Activated CD4-positive, alpha-beta T cell treated with anti-CD3 and anti-CD28 coated beads, Interleukin-2, amount 10 ng/mL, durations not matched to agents 7 days and 5 days (primary cell): ENCODE measurements at places on chromosomes 12 and 14. TPM values are rescaled to one million over a fixed set of nuclear protein-coding genes. Genes with fewer than 3 reads are reported as not detected.

Gene SRRM4
- total RNA-seq: not detected

Gene KLRF1
- 0.19 TPM for total RNA-seq

Gene EXOC3L4
- total RNA-seq: not detected

Gene OAS1
- 194 TPM for total RNA-seq

Gene TMEM233
- total RNA-seq: not detected

Gene INHBE
- total RNA-seq: not detected

Gene LMNTD1
- total RNA-seq: not detected

Gene PFDN5
- total RNA-seq: 305 TPM

Gene CRY1
- 12.2 TPM for total RNA-seq

Gene TAS2R42
- not detected for total RNA-seq

- no peak for DNase-seq
Observed at GRCh38 chr12:54522243-54522642, 24.7 kb downstream of the NCKAP1L start.

DNA sequence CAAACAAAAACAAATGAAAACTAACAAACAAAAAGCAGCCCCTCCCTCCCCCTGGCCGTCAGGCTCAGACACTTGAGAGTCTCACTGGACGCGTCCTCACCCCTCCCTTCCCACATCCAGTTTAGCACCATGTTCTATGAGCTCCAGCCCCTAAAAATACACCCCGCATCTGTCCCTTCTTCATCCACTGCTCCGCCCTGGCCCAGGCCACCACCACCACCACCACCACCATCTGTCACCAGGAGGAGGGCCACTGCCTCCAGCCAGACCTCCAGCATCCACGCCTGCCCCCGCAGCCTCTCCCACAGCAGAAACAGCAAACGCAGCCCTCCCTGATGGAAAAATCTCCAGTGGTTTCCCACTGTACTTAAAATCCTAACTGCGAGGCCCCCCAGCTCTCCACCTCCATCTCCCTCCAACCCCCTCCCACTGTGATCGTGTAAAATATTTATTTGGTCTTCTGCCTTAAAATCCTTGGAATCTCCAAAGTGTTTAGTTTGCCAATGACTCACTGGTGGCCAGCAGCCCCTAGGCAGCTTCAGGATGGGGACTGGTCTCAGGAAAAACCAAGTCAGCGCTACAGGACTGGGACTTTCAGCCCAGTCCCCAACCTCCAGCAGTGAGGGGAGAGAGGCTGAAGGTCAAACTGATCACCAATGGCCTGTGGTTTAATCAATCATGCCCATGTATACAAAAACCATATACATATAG, 95.1 kb downstream of the SCARB1 start:
- no peak for DNase-seq

DNA sequence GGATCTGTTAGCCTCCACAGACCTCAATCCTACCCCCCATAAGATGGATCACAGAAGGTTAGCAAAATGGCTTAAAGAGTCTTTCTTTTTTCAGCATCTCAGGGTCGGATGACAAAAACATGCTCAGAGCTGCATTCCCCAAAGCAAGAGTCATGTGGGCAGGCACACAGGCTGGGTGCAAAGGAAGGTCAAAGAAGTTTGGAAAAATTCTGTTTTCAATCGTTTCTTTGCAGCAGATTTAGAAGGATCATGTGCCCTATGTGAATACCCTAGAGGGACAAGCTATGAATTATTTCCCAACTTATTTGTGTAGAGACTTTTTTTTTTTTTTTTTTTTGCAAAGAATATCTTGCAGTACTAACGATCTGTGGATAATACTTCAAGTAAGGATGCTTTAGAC, 845.4 kb downstream of the VRK1 start:
- no peak for DNase-seq

DNA sequence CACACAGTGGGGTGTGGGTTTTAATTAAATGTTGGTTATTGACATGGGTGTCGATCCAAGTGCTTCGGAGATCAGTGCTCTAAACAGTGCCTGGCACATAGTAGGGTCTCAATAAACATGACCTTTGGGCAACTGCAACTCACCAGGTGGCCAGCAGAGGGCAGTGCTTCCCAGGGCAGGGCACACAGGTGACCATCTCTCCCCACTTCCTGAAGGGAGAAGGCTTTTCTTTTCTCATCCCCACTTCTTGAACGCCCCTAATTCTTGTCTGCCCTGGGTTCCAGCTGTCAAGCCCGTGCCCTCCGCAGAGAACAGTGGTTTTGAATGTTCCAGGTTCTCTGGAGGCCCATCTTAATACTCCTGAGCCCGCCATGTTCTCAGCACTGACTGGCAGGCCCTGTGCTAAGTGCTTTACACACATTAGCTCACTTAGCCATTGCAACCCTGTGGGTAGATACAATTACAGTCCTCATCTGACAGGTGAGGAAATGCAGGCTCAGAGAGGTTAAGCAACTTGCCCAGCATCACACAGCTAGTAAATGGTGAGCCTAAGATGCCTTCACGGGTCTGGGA, 16.3 kb downstream of the RAPGEF3 start:
- peak; percentile 80 for DNase-seq

- no peak for DNase-seq
Observed at GRCh38 chr14:34049790-34050189, 98.9 kb upstream of the EGLN3 start.

DNA sequence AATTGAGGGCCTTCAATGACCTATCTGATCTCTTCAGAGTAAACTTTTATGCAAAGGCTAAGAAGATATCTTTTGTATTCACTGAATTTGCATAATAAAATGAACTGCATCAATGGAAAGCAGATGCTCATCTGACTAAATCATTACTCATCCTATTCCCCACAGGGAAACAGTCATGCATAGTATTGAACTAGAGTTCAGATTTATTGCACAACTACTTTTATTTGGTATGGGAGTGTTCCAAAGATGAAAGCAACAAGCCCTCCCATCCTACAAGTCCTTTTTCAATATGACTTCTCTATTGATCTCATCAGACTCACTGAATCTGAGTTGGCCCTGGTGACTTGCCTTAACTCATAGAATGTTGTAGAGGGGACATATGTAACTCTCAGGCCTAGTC, 159.8 kb downstream of the KITLG start:
- no peak for DNase-seq

DNA sequence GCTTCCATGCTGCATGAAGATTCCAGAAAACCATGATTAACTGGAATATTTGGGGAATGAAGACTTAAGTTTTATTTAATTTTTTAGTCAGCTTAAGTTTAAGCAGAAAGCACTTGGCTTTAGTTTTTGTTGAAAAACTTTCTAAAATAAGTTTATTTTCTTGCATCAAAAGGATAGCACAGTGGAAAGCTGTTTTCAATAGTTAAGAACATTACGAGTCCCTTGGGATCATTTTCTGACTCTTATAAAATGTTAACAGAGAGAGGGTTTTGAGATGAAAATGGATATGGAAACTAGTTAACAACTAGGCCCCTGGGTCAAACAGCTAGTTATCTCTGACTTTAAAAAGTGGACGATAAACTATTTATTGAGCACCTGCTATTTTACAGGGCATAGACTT, 181.9 kb upstream of the SLC38A2 start:
- DNase-seq: no peak

GRCh38 chr12:62933220-62933601, 1.7 kb downstream of the PPM1H start:
- DNase-seq: no peak

GRCh38 chr14:99450266-99450665, 30.4 kb downstream of the SETD3 start:
- no peak for DNase-seq

- DNase-seq: no peak
Observed at GRCh38 chr12:61667676-61668075, 592.5 kb upstream of the USP15 start.

DNA sequence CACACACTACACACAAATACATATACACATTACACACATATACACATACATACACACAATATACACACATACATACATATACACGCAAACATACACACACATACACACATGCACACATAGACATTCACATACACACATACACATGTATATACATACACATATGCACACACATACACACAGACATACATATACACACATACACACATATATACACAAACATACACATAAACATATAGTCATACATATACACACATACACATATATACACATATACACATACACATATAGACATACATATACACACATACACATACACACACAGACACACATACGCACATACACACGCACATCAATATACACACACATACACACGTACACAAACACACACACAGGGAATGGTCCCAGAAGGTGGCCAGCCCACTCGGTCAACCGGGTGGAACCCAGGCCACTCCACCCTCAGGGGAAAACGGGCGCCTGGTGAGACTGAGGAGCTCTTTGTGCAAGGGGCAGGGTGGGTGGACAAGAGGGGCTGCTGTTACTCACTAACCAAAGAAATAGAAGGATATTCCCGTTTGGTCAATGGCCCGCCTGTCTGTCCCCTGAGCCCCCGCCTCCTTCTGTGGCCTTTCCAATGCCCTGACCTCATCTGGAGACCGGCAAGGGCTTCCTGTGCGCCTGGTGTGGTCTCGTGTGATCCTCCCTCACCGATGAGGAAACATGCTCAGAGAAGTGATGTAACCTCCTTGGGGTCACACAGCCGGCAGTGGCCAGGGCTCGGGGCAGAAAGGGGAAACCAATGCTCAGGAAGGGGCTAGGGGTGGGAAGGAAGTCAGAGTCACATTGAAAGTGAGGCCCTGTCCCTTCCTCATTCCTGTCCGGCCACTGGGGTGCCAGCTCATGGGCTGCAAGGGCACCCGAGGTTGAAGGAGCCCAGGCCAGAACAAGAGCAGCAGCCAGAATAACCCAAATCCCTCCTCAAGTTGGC, 5.3 kb downstream of the TRPV4 start:
- no peak for DNase-seq

GRCh38 chr14:53784688-53785087, 171.9 kb downstream of the BMP4 start:
- DNase-seq: no peak

DNA sequence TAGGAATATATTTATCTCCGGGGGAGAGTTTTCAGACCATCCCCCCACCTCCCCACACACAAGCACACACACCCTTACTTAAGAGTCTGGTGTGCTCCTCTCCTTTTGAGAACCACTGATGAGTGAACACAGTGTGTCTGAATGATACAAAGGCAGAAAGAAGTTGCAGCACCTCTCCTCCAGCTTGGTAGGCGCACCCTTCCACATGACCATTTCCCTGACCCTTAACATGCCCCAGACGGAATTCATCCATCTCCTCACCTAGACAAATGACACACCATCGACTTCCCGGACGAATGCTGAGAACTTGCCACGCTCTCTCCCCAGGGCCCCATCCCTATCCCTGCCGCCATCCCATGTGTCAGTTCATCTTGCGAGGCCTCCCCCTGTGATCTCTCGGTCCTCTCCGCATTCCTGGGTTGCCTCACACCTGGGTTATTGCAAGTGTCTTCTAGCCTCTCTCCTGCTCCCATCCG, 3.9 kb downstream of the TNFRSF1A start:
- DNase-seq: no peak

GRCh38 chr14:76581592-76581991, 179.7 kb upstream of the VASH1 start:
- no peak for DNase-seq

- no peak for DNase-seq
Observed at GRCh38 chr14:103730490-103731035, 15.0 kb downstream of the ZFYVE21 start.

DNA sequence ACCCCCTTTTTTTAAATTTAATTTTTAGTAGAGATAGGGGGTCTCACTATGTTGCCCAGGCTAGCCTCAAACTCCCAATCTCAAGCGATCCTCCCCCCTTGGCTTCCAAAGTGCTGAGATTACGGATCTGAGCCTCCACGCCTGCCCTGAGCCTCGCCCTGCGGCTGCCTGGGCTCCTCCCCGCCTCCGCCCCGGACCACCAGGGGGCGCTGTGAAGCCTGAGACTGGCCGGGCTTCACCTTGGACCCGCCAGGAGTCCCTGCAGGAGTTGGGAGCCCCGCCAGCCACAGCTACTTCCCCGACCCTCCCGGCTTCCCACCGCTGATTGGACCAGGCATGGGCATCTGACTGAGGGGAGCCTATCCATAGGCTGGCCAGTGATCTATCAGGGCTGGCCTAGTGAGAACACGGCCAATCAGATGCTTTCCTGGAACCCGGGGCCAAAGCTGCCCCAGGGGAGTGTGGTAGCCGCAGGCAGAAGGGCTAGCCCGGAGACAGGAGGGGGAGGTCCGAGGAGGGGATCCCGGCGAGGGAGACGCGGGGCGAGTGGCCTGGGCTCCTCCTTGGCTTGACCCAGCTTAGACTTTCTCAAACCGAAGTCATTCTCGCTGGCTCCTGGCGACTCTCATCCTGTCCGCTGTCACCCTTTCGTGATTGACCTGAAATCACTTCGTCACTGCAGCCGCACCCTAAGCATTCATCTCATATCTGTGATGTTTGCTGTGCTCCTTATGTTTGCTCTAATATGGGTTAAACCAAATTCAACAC, 15.1 kb upstream of the ANKRD9 start:
- DNase-seq: peak; percentile 93

DNA sequence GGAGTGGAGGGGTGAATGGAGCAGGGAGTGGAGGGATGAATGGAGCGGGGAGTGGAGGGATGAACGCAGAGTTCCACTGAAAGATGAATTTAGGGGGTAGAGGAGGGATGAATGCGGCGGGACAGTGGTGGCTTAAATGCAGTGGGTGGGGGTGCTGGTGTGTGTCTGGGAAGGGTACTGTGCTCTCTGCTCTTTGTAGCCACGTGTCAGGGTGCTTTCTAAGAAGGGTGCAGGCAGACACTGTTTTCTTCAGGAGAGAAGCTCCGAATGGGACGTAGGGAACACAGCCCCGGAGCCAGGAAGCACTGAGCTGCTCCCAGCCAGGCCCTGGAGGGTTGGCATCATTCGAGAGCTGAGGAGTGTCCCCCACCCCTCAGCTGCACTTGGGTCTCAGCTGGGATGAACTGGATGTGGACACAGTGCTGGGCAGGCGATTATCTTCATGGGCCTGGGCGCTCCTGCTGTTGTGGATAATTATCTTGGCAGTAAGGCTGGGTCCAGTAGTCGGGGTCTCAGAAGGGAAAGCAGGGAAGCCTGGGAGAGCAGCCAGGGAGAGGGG, 9.5 kb upstream of the CEP170B start:
- no peak for DNase-seq

GRCh38 chr14:32913725-32914124, 25.0 kb upstream of the NPAS3 start:
- no peak for DNase-seq
